NAMALWA (cell line): ENCODE measurements at places on chromosomes 12 and 14.
A peak's percentile ranks its signal among the peaks of the same experiment; 100 is the strongest.

DNA sequence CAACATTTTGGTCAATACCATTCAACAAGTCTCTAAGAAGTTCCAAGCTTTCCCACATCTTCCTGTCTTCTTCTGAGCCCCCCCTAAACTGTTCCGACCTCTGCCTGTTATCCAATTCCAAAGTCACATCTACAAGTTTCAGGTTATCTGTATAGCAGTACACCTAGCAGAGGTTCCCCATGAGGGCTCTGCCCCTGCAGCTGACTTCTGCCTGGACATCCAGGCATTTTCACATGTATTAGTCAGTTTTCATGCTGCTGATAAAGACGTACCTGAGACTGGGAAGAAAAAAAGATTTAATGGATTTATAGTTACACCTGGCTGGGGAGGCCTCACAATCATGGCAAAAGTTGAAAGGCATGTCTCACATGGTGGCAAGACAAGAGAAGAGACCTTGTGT lies 10.2 kb upstream of the PLA2G1B start:
- DNase-seq: no peak

DNA sequence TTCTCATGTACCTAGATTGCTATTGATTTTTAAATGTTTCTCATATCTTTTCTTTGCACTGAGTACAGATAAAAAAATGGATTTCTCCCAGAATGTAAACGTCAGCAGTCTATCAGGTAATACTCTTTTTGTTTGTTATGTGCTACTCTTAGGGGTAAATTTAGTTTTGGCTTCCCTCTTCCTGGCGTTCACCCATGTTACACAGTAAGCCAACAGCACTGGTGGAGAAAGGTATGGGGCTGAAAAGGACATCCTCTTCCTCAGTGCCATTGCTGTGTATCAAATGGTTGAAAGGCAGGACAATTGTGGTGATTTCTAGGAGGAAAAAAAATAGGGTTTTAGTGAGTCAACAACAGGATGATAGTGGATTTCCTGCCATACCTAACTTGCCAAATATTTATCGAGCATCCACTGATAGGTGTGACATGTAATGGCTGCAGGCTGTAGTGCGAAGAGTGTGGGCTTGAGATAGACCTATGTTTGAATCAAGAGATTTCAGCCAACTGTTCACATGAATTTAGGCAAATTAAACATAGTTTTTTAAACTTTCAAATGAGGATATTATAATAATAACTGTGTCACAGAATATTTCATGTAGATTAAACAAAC lies 7.5 kb downstream of the KLRF2 start:
- DNase-seq: no peak

GRCh38 chr12:69383074-69383473 lies 23.5 kb downstream of the YEATS4 start:
- no peak for DNase-seq

GRCh38 chr14:73645248-73645610 lies 443 bp downstream of the DNAL1 start:
- DNase-seq: no peak

DNA sequence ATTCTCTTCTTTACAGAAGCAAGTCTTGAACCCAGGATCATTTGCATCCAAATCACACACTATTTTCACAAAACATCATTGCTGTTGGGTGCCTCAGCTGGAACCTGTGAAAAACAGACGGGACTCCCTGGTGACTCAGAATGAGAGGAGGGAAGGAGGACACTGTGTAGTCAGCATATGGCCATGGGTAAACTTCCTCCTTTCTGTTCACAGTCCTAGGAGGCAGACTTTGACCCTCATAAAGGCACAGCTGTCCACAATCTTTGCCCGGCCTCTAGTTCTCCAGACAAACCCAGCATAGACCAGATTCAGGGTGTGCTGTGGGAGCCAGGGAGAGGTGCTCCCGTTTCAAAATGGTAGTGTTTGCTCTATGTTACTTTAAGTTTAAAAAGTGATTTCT lies 62.0 kb downstream of the DYRK2 start:
- no peak for DNase-seq

DNA sequence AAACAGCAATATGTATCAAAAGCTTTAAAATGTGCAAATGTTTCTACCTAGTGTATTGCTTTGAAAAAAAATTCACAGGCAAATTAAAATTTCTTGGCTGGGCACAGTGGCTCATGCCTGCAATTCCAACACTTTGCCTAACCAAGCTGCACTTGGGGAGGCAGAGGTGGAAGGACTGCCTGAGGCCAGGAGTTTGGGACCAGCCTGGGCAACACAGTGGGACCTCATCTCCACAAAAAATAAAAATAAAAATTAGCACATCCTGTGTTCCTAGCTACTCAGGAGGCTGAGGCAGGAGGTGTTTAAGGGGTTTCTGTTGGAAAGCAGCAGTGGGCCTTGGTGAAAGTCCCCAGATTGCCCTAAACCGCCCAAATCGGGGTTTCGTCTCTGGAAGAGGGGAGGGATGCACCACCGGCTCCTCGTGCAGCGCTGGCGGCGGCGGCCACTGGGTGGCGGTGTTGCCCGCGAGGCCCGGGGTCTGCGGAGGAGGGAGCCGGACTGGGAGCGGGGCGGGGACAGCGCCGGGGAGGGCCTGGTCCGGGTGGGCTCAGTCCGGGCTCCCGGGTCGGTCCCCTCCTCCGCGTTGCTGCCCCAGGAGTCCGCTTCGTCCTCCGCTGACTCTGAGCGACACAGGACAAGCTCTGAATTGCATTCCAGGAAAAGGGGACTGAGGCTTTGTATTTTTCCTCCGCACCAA lies 265.6 kb downstream of the AACS start:
- peak; percentile 60 for DNase-seq

GRCh38 chr12:76031081-76031413 lies 529 bp downstream of the PHLDA1 start:
- DNase-seq: no peak

DNA sequence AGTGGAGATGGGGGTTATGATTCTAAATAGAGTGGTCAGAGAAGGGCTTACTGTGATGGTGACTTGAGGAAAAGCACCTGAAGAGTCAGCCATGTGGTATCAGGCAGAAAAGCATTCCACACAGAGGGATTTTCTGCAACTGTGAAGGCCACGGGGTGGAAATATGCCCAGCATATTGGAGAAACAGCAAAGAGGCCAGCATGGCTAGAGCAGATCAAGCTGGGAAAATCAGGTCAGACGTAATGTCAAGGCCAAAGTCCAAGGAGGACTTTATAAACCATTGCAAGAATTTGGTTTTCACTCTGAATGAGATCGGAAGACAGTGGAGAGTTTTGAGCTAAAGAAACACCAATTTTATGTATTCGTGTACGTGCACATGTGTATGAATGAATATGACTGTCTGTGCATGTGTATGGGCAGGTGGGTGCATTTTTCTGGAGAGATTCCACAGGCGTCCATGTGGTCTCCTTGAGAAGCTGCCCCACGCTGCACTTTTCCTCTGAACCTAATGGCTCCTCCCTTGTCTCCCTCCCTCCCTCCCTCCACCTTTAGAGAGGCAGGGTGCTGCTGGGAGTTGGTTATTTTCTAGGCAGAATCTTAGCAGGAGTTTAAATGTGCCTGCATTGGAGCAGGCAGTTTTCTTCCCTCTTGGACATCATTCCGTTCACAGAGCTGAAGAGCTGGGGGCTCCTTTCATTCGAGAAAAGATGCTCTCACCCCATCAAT lies 97.4 kb upstream of the PPP4R3A start:
- no peak for DNase-seq

- DNase-seq: no peak
Measured at GRCh38 chr14:103547941-103548462, 14.5 kb downstream of the BAG5 start.

DNA sequence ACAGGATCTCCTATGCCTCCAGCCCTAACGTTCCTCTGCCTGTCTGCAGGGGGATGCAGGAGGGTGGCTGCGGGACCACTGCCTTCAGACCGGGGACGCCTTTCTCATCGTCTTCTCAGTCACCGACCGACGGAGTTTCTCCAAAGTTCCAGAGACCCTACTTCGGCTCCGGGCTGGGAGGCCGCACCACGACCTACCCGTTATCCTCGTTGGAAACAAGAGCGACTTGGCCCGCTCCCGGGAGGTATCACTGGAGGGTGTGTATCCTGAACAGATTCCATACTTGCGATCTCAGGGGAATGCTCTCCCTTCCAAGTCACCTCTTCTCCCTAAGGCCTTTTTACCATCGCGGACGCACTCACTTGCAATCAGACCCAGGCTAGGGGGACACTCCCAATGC lies 3.0 kb downstream of the REM2 start:
- no peak for DNase-seq

- DNase-seq: no peak
Measured at GRCh38 chr12:20800160-20800559, 10.3 kb upstream of the SLCO1B3 start.

GRCh38 chr14:23405516-23406025 lies 2.5 kb downstream of the MYH6 start:
- DNase-seq: no peak

DNA sequence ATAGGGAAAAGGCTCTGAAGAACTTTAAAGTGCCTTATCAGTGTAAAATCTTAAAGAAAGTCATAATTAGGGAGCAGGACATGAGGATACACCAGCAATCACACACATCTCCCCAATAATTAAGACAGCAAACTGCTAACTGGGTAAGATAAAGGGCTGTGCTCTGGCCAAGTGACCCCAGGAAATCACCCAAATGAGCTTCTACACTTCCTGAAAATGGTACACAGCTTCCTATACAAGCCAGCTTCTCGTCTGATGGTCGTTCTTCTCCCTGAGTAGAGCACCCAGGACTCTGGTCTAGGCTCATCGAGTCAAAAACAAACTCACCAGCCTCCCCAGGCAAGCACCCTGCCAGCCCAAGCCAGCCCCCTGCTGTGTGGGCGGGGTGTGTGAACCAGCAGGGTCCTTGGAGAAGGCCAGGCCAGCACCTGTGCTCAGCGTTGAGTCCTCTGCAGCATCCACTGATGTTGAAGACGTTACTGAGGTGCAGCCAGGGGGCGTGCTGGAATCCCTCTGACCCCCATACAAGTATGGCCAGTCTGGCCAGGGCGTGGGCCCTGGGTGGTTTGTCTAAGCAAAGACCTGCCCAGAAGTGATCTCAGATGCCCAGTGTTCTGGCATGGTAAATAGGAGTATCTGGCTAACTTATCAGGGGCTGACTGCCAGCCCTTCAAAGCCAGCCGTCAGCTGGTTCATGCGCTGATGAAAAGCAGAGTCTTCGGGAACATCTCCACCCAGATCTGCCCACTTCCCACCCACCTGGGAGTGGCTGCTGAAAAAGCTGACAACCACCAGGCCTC lies 41.4 kb downstream of the ACTN1 start:
- no peak for DNase-seq

GRCh38 chr12:58750484-58750883 lies 169.8 kb downstream of the LRIG3 start:
- no peak for DNase-seq
